ENCODE measurements at places on chromosomes 6 and 20. TPM values are rescaled to one million over a fixed set of nuclear protein-coding genes. Genes with fewer than 3 reads are reported as not detected.

The PEX3 gene
- 32.5 TPM for polyA plus RNA-seq

The ADGRB3 gene
- polyA plus RNA-seq: 4.3 TPM

The ZBTB12 gene
- 22.4 TPM for polyA plus RNA-seq

- no peak for DNase-seq
Measured at GRCh38 chr6:160328447-160328846, 19.7 kb upstream of the SLC22A3 start.

DNA sequence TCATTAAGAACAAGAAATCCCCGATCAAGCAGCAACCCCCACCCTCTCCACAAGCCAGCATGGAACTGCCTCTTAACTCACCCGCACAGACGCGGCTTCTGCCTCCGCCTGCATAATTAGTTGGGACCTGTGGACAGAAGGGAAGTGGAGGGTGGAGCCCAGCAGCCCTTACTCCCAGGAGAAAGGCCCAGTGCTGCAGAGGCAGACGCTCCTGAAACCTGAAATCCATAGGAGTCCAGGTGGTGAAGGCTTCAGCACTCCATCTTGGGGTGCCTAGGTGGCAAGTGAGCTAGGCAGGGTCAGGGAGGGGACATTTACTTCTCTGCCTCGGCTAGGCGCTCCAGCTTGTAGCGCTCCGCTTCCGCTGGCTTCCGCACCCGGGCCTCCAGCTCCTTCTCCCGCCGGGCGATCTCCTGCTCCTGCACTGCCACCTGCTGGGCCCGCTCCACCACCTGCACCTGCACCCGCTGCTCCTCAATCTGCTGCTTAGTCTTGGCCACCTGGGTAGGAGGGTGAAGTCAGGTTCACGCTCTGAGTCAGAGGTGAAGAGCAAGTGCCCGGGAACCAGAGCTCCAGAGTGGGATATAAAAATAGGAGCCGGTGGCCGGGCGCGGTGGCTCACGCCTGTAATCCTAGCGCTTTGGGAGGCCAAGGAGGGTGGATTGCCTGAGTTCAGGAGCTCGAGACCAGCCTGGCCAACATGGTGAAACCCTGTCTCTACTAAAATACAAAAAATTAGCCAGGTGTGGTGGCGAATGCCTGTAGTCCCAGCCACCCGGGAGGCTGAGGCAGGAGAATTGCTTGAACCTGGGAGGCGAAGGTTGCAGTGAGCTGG, 10.7 kb downstream of the TUBB start:
- no peak for DNase-seq

DNA sequence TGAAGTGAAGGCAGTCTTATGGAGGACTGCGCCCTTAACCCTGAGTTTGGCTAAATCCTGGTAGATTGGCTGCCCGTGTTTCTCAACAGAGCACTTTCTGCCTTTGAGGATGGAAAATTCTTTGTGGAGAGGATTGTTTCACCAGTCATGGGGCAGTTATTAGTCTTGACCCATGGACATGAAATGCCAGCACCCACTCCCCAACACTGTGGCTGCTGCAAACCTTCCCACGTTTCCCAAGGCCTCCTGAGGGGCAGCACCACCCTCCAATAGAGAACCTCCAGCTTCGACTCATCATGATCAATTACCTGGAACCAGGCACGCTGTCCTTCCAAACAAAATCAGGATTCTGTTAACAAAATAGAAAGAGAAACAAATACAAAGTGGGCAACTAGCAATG, 117.8 kb downstream of the PXDC1 start:
- no peak for DNase-seq

- DNase-seq: no peak
Measured at GRCh38 chr6:150767571-150768018, 97.9 kb upstream of the MTHFD1L start.

- no peak for DNase-seq
Measured at GRCh38 chr6:132479131-132479530, 33.8 kb downstream of the STX7 start.

The GRM4 gene
- 0.61 TPM for polyA plus RNA-seq

DNA sequence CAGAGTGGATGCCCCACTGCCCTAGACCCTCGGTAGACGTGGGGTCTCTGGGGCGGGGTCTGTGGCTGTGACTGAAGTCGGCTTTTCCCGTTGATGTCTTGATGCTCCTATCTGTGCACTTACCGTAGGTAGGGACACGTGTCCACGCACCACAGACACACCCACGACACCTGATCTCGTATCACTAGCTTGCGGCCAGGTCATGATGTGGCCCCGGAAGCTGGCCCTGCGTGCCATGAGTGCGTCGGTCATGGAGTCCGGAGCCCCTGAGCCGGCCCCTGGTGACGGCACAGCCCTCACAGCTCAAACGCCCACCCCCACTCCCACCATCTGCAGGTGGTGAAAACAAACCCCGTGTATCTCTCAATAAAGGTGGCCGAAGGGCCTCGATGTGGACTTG, 33.9 kb upstream of the MRGBP start:
- DNase-seq: no peak

GRCh38 chr6:141140905-141141304, 991.8 kb upstream of the GJE1 start:
- DNase-seq: no peak

DNA sequence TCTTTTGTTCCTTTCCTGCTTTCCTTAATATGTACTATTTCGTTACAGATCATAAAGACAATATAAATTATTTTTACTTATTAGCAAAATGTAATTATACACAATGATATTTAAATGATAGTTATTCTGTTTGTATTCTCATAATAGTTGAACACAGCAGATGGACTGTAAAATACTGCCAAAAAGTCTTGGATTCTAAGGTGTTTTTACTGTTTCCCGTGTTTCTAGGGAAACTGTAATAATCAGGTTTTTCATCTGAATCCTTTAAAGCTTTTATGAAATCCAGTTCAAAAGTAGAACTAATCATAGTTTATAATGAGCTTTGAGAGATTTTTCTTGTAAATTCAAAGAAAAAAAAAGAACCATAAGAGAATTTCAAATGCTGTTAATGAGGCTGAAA, 148.4 kb downstream of the GRIK2 start:
- no peak for DNase-seq

DNA sequence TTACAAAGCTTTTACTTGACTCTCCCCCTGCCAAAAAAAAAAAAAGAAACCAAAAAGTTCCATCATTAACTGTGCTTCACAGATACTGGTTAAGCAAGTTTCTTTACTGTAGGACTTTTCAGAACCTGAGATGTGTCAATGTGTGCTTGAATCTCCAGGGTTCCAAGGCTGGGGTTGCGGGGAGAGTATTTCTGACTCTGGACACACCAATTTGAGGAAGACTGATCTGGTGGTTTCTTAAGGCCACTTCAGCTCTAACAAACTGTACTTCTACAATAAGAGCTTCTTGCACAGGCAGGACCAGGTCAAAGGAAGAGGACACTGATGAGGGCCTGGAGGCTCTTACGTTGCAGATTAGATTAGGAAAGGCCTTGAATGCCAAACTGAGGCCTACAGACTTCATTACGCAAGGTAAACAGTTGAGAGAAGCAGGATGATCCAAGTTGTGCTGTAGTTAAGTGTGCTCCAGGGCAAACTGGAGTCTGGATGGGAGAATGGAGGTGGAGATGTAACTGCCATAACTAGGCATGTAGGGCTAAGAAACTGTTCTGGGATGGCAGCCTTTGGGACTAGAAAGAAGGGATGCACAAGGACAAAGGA, 24.4 kb downstream of the COMMD7 start:
- DNase-seq: no peak

The NELFCD gene
- 143 TPM for polyA plus RNA-seq

DNA sequence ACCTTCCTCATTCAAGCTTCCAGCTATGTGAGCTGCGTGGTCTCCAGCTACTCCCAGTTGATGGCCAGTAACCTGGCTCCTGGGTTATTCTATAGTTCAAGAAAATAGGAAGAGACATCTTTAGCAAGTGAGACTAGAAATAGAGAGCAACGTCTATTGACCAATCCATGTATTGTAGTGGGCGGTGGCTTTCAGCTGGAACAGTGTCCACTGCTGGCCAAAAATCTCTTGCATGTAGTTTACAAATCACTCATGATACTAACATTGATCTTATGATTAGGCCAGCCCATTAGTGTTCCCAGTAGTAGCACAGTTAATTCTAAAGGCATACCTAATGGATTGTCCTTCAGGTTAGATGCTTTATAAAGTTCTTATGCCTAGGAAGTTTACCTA, 58.9 kb upstream of the SCP2D1 start:
- DNase-seq: no peak

DNA sequence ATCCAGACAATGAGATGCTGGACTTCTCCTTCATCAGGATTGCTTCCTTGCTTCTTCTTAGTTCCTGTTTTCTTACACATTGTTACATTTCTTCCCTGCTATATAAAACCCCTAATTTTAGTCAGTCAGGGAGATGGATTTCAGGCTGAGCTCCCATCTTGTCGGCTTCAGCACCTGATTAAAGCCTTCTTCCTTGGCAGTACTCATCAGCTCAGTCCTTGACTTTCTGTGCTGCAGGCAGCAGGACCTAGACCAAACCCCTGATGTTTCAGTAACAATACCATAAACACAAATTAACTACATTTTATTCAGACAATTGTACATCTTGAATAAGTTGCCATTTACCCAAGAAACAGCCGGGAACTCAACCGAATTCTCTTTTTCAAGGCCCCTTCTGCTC, 156.4 kb upstream of the RREB1 start:
- no peak for DNase-seq

DNA sequence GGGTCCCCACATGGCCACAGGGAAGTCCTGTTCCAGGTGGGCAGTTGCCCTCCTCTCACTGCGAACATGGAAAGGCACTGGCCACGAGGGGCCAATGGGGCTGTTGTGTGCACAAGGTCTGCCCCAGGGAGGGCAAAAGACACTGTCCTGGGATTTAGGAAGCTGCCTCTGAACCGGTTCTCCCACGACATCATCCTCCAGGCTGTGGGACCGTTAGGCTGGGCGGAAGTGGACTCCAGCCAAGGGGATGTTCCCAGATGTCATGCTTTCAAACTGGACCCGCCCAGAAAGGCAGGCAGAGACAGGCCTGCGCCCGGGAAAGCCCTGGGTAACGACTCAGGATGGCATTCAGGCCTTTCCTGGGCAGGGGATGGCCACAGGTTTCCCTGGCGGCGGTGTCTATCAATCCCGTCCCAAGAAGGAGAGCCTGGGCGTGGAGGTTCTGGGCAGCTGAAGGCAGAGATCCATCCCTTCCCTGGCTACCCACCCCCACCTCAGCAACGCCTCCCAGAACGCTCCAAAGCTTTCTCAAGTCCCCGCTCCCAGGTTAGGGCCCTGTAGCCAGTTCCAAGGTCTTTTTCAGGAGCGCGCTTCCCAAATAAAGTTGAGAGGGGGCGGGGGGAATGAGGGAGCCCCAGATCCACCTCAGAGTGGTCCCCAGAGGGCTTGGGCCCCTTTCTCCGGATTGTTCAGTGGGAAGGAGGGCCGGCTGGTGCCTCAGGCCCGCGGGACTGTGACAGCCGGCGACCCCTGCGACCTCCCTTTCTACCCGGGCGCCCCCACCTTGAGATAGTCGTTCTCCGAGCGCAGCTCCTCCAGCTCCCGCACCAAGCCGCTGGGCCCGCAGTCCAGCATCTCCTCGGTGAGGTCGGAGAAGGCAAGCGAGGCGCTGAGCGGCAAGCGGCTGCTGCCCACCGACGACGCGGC, 13.8 kb upstream of the TLDC2 start:
- no peak for DNase-seq

GRCh38 chr6:33118525-33119123, 42.8 kb downstream of the HLA-DPB1 start:
- no peak for DNase-seq

The SIRPB1 gene
- 1.5 TPM for polyA plus RNA-seq

The CHD6 gene
- 36.2 TPM for polyA plus RNA-seq

DNA sequence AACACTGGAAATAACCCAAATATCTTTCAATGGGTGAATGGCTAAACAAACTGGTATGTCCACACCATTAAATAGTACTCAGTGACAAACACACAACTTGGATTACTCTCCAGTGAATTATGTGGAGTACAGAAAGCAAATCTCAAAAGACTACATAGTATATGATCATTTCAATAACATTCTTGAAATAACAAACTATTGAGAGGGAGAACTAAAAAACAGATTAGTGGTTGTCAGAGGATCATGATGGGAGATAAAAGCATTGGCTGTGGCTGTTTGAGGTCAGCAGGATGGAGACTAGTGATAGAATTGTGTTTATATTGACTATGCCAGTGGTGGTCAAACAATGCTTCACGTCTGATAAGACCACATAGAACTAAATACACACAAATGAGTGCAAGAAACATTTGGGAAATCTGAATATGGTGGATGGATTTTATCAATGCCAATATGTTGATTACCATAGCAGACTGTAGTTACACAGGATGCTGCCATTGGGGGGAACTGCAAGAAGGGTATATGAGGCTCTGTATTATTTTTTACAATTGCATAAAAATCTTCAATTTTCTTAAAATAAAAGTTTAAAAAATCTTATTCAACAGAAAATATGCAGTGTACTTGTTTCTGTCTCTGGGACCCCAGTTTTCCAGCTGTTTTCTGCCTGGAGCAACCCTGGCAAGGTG, 242.0 kb downstream of the TBXT start:
- DNase-seq: no peak

DNA sequence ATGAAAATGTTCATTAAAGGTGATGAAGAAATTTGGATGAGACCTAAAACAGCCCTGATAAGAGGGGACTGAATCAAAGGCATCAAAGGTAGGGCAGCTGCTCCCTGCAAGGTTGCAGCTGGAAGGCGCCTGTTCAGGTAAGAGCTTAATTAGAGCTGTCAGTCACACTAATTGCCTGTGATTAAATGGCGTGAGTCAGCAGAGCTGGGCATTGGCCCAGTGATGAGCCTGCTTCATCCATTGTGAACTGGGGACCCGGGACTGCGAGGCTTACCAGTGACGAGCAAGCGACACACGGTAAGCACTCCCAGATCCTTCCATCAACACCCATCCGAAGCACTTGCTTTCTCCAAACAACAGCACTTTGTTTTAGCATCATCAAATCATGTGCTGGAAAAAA, 621.5 kb upstream of the CDH4 start:
- no peak for DNase-seq

DNA sequence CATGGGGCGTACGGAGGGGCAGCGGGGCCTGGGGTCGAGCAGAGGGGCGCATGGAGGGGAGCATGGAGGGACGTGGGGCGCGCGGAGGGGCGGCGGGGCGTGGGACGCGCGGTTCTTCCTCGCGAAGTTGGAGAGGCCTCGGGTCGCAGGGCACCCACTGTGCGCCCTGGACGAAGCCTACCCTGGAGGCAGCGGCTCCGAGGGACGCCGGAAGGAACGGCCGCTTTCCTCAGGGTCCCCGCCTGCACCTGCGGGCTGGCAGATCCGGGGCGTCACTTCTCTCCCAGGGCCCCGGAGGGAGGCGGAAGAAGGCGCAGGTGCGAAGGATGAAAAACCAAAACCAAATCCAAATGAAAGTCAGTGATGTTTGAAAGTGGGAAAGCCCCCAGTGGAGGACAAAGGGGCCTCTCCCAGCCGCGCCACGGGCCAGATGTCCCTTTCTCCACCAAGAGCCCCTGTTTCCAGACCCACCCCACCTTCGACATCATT, 142.1 kb upstream of the PDE10A start:
- DNase-seq: no peak

- no peak for DNase-seq
Measured at GRCh38 chr6:116662202-116662601, 6.4 kb downstream of the ZUP1 start.

- no peak for DNase-seq
Measured at GRCh38 chr6:100796049-100796823, 84.9 kb downstream of the ASCC3 start.
